ENCODE measurements at places on chromosomes 7 and 10.

GRCh38 chr10:71598621-71599055, 120.9 kb downstream of the C10orf105 start:
- no peak for DNase-seq

DNA sequence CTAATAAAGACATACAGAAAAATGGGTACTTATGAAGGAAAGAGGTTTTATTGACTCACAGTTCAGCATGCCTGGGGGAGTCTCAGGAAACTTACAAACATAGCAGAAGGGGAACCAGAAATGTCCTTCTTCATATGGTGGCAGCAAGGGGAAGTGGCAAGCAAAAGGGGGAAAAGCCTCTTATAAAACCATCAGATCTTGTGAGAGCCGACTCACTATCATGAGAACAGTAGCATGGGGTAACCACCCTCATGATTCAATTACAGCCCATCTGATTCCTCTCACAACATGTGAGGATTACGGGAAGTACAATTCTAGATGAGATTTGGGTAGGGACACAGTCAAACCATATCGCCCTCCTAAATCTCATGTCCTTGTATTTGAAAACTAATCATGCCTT, 1305.4 kb upstream of the SORCS1 start:
- no peak for DNase-seq

- no peak for DNase-seq
These were observed 50.2 kb downstream of the GATA3 start for GRCh38 chr10:8104721-8105120.

- no peak for DNase-seq
These were observed 784.7 kb upstream of the AUTS2 start for GRCh38 chr7:68813551-68814080.

DNA sequence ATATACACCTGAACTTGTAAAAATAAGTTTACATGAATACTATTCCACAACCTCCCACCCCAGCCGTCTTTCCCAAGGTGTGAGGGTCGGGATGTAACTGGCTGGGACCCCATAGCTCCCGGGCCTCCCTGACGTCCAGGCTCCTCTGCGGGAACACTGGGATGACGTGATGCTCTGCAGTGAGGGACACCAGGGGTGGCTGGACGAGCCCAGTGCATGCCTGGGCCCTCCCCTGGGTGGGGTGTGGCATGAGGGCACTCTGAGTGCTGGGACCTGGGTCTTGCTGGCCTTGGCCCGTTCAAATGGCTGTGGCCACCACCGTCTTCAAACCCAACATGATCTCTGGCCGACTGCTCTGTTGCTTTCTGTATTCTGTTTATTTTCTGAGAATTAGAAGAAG, 182.4 kb downstream of the DNAJB6 start:
- DNase-seq = no peak

DNA sequence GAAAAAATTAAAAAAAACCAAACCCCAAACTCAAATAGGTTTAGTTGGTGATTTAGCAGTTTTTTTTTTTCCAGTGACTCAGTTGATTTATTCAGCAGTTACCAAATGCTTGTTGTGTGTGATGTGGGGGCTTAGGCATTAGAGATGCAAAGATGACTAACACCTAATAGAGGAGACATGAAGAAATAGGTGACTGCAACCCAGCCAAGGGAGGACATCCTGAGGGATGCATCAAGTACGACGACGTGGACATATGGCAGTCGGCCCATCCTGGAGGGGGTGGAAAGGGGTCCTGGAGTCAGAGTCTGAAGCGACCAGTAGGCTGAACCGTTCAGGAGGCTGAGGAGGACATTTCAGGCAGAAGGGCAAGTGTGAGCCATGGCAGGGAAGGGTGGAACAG, 35.5 kb downstream of the LRMDA start:
- no peak for DNase-seq

DNA sequence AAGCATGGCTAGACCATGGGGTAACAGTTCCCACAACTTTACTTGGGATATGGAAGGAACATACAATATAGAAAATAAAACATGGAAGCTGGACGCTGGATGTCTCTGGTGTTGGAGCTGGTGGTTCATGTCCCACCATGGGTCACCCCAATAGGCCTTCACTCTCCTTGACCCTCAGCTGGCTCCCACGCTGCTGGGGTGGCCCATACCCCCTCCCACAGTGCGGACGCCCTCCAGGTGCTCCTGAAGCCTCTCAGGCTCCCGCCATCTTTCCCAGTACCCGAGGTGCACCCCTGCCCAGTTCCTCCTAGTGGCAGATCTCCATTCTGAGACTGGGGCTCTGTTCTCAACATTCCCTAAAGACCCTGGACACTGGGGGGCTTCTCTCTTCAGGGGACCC, 5.8 kb upstream of the CPA1 start:
- no peak for DNase-seq

- DNase-seq = no peak
These were observed 48.1 kb downstream of the MAGI2 start for GRCh38 chr7:79405368-79405767.
